ENCODE measurements at places on chromosomes 2 and 18. TPM values are rescaled to one million over a fixed set of nuclear protein-coding genes. Genes with fewer than 3 reads are reported as not detected.

The ST6GAL2 gene
- polyA plus RNA-seq: not detected

The MYCN gene
- not detected for polyA plus RNA-seq

DNA sequence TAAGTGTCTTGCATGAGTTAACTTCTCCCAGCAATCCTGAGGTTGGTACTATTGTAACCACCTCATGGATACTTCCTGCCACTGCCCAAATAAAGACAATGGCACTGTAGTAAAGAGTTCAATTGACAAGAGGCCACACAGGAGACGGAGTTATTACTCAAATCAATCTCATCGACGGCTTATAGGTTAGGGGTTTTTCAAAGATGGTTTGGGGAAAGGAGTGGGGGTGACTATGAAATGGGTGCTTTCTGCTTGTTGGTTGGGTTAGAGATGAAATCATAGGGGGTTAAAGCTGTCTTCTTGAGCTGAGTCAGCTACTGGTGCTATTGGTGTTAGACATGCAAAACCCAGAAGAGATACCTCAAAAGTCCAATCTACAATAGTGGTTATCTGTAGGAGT is 1258.0 kb upstream of the ZEB2 start:
- H3K4me3 ChIP-seq: no peak overlapping the region
- H3K4me1 ChIP-seq: no peaks in the 10 kb centered on the region
- H3K27ac ChIP-seq: no peak overlapping the region
- DNase-seq: no peak

GRCh38 chr18:62543021-62543420 is 20.2 kb downstream of the ZCCHC2 start:
- no peak overlapping the region for H3K4me3 ChIP-seq
- H3K36me3 ChIP-seq: peaks cover 26% of the 10 kb centered on the region
- no peaks in the 10 kb centered on the region for H3K27me3 ChIP-seq
- H3K27ac ChIP-seq: no peak overlapping the region

GRCh38 chr2:62406573-62407043 is 99.4 kb downstream of the TMEM17 start:
- no peak overlapping the region for H3K4me3 ChIP-seq
- no peaks in the 10 kb centered on the region for H3K27me3 ChIP-seq
- H3K27ac ChIP-seq: no peak overlapping the region

GRCh38 chr18:9240270-9240669 is 94.3 kb upstream of the TWSG1 start:
- peaks cover 10% of the 10 kb centered on the region for H3K4me1 ChIP-seq
- H3K27me3 ChIP-seq: no peaks in the 10 kb centered on the region
- peaks cover 26% of the 10 kb centered on the region for H3K36me3 ChIP-seq
- H3K27ac ChIP-seq: no peak overlapping the region
- no peak overlapping the region for H3K4me3 ChIP-seq

DNA sequence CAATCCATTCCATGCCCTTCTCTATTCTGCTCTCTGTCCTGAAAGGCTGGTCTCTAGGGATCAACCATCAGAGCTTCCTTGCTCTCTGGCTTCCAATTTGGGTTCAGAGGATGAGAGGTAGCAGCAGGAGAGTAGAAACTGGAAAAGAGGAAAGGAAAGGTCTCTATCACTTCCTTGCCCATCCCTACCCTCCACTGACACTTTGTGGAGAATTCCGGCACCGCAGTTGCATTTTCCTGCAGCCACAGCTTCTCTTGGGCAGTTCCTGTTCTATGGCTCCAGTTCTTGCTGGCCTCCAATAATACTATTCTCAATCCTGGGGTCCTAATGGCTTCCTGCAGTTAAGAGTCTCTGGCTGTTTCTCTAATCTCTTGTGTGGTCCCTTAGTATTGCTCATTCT is 13.3 kb upstream of the IMPACT start:
- no peak overlapping the region for H3K27ac ChIP-seq
- no peaks in the 10 kb centered on the region for H3K4me1 ChIP-seq
- no peak overlapping the region for H3K4me3 ChIP-seq
- peaks cover 4% of the 10 kb centered on the region for H3K27me3 ChIP-seq

- no peak for DNase-seq
- H3K4me3 ChIP-seq: no peak overlapping the region
- H3K4me1 ChIP-seq: no peaks in the 10 kb centered on the region
- H3K36me3 ChIP-seq: peaks cover 25% of the 10 kb centered on the region
- no peak overlapping the region for H3K27ac ChIP-seq
These were observed 76.8 kb downstream of the ABI2 start for GRCh38 chr2:203404996-203405395.

GRCh38 chr2:83990636-83991035 is 468.4 kb downstream of the SUCLG1 start:
- H3K4me1 ChIP-seq: no peaks in the 10 kb centered on the region
- DNase-seq: no peak
- H3K36me3 ChIP-seq: peaks cover 3% of the 10 kb centered on the region
- H3K4me3 ChIP-seq: no peak overlapping the region

GRCh38 chr18:79896738-79897137 is 54.7 kb downstream of the SLC66A2 start:
- no peaks in the 10 kb centered on the region for H3K27me3 ChIP-seq
- H3K27ac ChIP-seq: no peak overlapping the region
- no peak overlapping the region for H3K4me3 ChIP-seq
- no peak for DNase-seq
- H3K36me3 ChIP-seq: peaks cover 21% of the 10 kb centered on the region
